ENCODE measurements at places on chromosomes 2 and 18.

DNA sequence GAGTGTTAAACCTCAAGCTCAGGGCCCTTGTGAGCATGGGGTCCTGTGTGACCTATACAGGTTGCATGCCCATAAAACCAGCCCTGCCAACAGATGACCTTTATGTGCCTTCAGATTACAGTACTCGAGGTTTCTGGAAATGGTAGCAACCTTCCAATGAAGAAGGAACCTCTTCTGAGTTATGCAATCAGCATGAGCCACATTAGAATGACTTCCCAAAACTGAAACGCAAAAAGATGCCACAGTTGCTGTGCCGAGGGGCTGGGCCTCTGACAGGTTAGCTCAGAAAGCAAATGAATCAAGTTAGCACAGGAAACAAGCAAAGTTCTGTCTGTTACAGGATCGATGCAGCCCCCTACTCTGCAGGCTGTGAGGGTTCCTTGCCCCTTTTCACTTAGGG lies 37.7 kb downstream of the TGFA start:
- no peak for DNase-seq

- DNase-seq = no peak
These were observed 694.6 kb upstream of the ACVR2A start for GRCh38 chr2:147150241-147150635.

DNA sequence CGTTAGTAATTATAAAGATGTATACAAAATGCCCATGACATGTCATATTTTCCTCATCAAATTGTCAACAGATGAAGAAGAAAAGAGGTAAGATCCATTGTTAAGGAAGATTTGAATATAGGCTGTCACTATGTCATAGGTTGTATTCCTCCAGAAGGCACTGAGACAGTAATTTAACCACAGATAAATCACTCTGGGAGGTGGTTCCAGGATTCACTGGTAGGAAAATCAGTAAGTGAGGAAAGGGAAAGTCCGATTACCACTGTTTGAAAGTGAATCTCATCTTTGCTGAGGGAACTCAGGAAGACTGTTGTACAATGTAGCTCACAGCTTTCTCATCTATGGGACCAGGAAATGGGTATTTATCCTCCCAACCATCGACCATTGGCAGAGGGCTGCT lies 152.8 kb upstream of the TMEFF2 start:
- no peak for DNase-seq

DNA sequence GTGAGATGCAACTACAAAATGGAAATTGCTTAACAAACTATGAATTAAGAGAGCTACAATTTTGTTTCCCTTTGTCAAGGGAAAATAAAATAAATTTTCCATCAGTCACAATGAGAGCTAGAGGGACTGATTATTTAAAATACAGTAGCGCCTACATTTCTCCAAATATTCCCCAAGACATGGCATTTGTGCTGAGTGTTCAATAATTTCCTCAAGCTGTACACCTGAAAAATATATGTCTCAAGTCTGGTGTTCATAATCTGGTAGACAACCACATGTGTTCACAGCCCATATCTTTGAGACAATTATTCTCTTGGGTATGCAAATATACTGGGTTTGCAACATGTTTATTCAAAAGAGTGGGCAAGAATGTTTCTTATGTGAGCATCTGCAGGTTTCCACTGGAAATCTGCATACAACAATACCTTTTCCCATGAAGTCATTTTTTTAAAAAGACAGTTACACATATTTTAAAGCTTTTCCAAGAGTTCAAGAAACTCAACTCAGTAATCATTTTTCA lies 240.1 kb upstream of the VRK2 start:
- no peak for DNase-seq

GRCh38 chr2:229708335-229708734 lies 6.0 kb downstream of the DNER start:
- no peak for DNase-seq

DNA sequence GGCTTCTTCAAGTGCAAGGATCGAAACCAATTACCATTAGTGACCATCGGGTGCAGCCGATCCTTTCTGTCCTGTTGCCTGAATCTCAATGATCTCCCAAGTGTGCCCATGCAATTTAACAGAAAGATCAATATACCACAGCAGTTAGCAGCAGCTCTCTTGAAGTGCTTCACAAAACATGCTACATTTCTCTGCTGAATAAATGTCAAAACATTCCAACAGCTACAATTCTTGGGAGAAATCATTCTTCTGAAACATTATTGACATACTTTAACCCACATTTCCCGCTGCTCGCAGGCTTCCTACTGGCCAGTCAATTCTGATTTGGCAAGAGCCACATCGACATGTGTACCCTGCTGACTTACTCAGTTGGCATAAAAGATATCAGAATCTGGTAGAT lies 907.7 kb downstream of the TMEM182 start:
- DNase-seq = no peak

Data from amniotic epithelial cell (primary cell).